ENCODE measurements at places on chromosomes 12 and 14.

GRCh38 chr14:64410084-64410774, 22.1 kb downstream of the MTHFD1 start:
- DNase-seq: no peak

- no peak for DNase-seq
Observed at GRCh38 chr12:50401500-50402081, 906 bp downstream of the LARP4 start.

DNA sequence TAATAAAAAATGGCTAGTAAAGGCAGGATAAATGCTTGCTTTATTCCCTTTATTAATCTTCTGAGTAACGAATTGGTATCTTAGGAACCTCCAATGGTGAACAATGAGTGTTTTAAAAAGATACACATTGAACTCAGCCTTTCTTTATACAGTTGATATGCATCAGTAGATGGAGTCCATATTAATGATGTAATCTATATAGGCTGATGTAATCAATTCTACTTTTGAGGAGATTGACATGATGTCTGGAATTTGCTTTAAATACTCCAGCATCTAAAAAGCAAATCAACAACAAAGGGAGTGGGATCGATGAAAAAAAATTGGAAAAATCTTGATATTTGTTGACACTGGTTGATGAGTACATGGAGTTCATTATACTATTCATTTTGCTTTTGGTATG, 106.2 kb downstream of the ANO4 start:
- DNase-seq: no peak

- DNase-seq: no peak
Observed at GRCh38 chr12:68572661-68573060, 38.0 kb upstream of the RAP1B start.

DNA sequence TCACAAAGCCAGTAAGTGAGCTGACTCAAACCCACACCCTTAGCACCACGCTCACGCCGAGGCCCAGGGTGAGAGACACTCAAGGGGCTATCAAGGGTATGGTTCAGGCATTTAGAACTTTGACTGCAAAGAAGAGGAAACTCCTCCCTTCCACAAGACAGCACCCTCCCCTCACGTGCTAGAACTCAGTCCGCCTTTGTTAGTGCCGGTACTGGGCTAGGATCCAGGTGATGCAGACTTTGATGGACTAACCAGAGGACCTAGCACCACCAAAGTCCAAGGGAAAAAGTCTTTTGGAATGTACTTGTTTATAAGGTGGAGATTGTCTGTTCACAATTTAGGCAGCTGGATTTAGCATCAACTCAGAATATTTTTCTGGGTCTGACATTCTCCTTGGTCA, 33.7 kb downstream of the VWF start:
- DNase-seq: no peak

- no peak for DNase-seq
Observed at GRCh38 chr12:27972721-27973120, at the start of gene PTHLH. TSS of gene PTHLH (minus strand) at chr12:27972733. CDS start at chr12:27969494, 3,239 bp downstream.

- DNase-seq: no peak
Observed at GRCh38 chr12:48875944-48876515, 10.4 kb upstream of the RND1 start.

GRCh38 chr14:97100306-97100705, 303.1 kb downstream of the VRK1 start:
- DNase-seq: no peak

Measured in activated CD4-positive, CD25-positive, alpha-beta regulatory T cell treated with anti-CD3 and anti-CD28 coated beads, Interleukin-2, amount 50 U/mL, for 72 hours (primary cell).